ENCODE measurements at places on chromosomes 5 and 9.

DNA sequence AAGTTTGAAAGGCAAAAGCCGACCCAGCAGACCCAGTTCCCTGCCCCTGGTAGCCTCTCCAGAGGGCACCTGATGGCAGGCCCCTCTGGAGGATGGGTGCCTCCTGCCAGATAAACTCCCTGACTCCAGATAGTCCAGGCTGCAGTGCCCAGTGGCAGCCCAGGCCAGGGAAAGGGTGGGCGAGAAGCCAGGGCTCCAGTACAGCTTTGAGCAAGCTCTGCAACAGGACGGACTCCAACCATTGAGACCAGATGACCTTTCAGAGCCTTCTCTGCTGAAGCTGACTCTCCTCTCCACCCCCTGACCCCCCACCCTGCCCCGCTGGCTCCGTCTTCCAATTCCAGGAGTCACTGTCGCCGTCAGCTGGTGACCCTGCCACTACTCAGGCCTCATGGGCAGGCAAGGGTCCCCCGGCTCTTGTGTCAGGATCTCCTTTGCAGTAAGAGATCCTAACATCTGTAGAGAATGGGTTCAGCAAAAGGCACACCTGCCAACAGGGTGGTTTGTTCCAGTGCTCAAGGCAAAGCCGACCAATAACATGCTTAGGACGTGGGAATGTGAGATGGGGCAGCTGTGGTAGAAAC, 15.5 kb upstream of the FCN1 start:
- DNase-seq = peak; percentile 18

GRCh38 chr9:6552498-6553121, 92.9 kb downstream of the GLDC start:
- no peak for DNase-seq

GRCh38 chr5:93883459-93883858, 142.1 kb upstream of the POU5F2 start:
- DNase-seq = no peak

DNA sequence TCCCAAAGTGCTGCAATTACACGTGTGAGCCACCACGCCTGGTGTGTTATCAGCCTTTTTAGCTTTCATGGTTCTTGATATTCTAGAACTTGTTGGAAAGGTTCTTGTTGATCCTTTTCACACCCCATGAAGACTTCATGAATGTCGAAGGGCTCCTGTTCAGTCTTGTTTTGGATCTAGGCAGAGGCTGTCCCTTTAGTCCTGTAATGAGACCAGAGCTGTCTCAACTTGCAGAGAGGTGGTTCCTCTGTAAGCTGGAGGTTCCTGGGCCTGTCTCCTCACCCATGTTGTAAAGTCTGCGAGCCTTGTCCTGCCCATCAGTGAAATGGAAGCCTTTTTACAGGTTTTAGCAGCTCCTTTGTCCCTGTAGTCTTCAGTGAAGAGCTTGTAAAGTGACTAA, 38.2 kb downstream of the PRRC2B start:
- no peak for DNase-seq

- DNase-seq = no peak
Observed at GRCh38 chr9:99393993-99394392, 171.9 kb downstream of the SEC61B start.

GRCh38 chr9:18786196-18786595, 246.8 kb downstream of the SAXO1 start:
- no peak for DNase-seq

- no peak for DNase-seq
Observed at GRCh38 chr5:31554552-31554951, 22.5 kb downstream of the C5orf22 start.

GRCh38 chr9:70030156-70030555, 13.5 kb upstream of the MAMDC2 start:
- DNase-seq = no peak

GRCh38 chr9:122835313-122835731, 6.9 kb upstream of the PDCL start:
- DNase-seq = peak; percentile 78

DNA sequence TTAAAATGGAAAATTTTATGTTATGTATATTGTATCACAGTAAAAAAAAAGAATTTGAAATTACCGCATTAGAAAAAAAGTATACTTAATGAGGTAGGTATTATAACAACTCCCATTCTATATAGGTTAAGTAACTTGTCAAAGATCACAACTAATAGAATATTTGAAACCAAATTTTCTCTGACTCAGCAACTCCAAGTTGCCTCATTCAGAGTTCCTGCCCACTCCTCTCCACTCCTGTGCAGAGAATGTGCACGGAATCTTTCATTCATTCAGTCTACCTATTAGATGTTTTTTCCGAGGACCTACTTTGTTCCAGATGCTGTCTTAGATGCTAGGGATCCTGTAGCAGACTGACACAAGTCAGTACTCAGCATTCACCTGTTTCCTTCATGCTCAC, 15.4 kb downstream of the SH3TC2 start:
- no peak for DNase-seq

DNA sequence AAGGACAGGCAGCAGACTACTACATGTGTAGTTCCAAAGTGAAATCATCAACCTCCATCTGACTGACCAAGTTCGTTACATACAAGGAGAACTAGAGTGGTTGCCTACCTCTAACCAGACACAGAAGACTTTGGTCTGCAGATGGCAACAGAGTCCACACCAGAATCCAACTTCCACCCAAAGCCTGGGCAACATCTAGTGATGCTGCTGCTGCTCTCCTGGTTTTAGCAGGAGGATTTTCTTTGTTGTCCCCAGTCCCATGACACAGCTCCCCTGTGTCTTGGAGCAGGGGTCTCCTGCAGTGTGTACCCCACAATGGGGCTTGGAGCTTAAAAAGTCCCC, 46.4 kb upstream of the APC start:
- no peak for DNase-seq

DNA sequence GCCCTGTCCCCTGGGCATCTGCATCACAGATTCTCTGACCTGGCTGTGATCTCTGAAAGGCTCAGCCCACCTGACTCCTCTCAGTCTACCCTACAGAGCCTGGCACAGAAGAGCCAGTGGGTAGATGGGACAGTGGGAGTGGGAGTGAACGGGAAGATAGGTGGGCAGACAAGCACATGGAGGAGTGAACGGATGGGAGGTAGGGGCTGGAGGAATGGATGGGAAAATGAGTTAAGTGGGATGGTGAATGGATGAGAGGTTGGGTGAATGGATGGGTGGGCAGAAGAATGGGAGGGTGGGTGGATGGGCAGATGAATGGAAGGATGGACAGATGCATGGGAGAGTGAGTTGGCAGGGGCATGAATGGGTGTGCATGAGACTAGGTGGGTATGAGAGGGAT, 18.8 kb downstream of the STK10 start:
- peak; percentile 14 for DNase-seq

- no peak for DNase-seq
Observed at GRCh38 chr5:31194892-31195555, 1.5 kb downstream of the CDH6 start.

DNA sequence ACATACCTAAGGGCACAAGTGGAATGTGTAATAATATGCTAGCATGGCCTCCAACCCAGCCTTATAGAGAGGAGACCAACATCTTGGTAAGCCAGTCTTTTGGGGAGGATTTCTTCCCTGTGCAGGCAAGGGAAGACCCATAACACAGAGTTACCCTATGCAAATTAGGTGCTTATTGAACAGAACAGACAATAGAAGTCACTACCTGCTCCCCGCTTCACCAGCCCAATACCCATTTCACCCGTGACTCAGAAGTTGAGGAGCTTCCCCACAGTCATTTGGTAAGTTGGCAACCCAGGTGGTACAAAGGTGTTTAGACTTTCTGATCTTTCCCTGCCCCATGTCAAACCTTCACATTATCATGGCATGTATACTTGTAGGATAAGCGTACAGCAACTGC, 44.6 kb downstream of the AOPEP start:
- DNase-seq = no peak

DNA sequence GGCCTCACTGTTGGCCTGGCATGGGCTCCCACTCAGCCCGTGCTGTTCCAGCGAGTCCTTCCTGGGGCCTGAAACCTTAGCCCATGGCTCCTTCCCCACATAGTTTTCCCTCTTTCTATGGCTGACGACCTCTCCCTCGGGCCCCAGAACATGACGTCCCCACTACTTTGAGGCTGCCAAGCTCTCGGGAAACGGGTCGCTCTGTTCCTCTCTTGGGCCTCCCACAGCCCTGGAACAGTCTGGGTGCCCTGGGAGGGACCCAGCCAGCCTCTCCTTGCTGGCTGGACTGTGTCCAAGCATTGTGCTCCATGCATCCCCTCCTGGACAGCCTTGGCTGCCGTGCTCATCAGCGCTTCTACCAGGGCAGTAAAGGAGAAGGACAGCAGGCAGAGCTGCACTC, 118.3 kb downstream of the SYK start:
- no peak for DNase-seq

DNA sequence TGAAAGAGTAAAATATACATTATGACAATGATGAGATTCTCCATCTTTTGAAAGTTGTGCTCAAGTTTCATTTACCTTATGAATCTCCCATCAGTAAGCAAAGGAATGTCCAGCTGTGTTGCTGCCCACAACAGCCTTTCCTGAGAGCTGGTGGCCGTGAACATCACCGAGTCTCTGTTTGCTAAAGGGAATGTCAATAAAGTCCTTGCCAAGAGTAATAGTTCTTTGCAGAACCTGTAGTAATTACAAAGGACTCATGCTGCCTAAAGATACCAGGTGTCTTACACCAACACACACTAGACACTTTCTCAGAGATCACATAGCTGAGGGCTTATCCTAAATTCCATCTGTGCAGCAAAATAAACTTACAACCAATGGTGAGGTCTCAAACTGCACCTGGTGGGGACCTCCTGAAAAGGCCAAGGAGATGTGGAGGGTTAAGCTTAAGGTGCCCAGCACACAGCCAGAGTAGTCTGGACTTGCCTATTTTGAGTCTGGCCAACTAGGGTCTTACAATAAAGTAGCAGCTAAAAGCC, 111.1 kb upstream of the DAPK1 start:
- DNase-seq = no peak

DNA sequence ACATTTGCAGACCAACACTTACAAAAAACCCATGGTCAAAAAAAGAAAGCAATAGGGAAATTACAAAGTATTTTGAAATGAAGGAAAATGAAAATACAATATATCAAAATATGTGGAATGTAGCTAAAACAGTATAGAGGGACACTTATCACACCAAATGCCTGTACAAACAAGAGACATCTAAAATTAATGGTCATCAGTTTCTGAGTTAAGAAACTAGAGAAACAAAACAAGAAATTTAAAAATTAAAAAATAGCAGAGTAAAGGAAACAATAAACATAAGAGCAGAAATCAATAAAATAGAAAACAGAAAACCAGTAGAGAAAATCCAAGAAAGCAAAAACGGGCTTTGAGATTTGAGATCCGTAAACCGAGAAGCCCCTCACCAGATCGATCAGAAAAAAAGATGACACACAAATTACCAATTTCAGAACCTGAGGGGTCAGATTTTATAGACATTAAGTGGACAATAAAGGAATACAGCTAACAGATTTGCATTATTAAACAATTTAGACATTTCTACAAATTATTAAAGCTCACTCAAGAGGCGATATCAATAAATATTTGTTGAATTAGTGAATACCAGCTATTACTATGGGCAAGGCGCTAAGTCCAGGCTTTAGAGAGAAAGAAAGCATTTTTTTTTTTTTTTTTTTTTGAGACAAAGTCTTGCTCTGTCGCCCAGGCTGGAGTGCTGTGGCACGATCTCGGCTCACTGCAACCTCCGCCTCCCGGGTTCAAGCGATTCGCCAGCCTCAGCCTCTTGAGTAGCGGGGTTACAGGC, 1.0 kb upstream of the TENT2 start:
- no peak for DNase-seq

GRCh38 chr9:73573235-73573634, 421.6 kb downstream of the ANXA1 start:
- DNase-seq = no peak

DNA sequence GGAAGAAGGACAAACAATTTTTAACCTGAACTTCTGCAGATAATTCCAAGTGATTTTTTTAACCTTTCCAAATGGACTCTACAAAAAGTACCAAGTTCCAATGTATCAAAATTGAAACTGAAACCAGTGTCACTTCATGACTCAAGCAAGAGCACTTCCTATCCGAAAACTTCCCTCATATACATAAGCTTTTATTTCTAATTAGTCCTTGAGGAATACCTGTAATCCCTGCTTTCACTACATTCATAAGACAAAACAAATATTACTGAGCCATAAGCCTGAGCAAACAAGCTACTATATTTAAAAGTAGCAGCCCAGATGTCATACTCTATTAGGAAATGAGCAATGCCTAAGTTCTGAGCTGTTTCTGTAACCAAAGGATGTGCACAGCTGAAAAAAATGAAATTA, 224.4 kb downstream of the EBF1 start:
- no peak for DNase-seq

DNA sequence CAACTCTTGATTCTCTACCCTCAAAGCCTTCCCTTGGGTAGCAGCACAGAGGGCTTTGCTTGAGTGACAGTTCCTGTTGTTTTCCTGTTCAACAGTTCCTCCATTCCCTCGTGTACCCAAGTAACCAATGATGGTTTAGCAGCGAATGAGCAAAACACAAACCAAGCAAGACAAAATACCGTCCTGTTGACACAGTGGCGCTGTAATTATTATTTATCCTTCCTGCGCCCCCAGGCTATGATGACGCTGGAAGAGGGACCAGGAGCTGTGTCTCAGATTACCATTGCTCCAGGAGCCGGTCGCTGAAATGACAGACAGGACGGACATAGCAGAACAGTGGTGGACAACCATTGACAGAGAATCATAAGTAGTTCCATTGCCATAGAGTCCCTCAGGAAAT, 154.8 kb downstream of the GADD45G start:
- DNase-seq = no peak

DNA sequence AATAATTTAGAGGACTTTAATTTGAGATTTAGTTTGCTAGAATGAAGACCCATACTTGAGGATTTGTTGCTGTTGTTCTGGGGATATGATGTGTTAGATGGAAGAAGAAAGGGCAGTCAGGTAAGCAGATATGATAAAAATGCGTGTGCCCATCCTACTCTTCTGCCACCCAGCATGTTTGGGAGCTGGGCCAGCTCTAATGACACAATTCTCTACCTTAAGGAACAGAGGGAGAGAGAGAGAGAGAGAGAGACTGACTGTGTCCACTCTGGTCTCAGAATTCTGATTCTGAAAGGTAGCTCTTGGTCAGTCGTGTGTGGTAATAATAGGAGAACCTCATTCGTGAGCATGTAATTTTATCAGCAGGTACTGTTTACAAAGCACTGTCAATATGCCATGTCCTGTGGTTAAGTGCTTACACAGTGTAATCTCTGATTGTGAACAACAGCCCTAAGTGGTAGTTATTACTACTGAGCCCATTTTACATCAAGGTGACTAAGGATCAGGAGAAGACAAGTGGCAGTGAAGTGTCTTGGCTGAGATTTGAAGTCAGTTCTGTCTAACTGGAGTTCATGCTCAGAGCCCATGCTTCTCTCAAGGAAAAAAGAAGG, 307.4 kb upstream of the SEMA6A start:
- DNase-seq = no peak

- DNase-seq = peak; percentile 20
Observed at GRCh38 chr5:169265888-169266287, 35.1 kb downstream of the SLIT3 start.

DNA sequence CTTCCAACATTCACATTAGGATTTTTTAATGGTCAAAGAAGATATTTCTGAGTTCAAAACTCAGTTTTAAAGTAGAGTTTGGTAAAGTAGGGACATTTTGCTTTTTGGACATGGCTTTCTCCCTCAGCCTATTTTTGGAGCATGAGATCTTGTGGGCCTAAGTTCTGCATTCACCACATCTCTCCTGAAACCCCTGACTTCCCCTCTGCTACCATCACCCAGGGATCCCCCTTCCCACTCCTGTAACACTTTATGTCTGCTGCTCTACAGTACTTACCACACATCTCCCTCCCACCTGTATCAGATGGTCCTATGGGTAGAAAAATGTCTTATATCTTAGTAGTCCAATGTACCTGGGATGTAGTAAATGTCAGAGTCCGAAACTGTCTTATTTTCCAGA, 48.2 kb upstream of the JAK2 start:
- DNase-seq = no peak

All from H7 (cell line).